CD4-positive, alpha-beta T cell treated with Interleukin-15 for 4 hours (primary cell): ENCODE measurements at places on chromosomes 6 and 20.

DNA sequence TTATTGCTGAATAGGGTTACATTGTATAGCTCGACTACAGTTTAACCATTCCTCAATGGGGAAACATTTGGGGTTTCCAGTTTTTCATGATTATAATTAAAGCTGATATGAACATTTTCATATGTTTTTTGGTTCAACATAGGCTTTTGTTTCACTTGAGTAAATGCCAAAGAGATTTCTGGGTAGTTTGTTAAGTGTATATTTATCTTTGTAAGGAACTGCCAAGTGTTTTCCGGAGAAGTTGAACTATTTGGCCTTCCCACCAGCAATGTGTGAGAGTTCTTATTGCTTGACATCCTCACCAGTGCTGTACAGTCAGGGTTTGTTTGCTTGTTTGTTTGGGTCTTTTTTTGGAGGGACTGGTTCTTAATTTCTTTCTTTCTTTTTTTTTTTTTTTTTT, 83.7 kb upstream of the RALY start:
- DNase-seq, result no peak

- DNase-seq, result no peak
These were observed 400.2 kb downstream of the KIF16B start for GRCh38 chr20:16173044-16173443.

- DNase-seq, result no peak
These were observed 480.5 kb upstream of the SULF2 start for GRCh38 chr20:48265791-48266190.

GRCh38 chr6:45075246-45075645, 252.9 kb upstream of the RUNX2 start:
- no peak for DNase-seq

DNA sequence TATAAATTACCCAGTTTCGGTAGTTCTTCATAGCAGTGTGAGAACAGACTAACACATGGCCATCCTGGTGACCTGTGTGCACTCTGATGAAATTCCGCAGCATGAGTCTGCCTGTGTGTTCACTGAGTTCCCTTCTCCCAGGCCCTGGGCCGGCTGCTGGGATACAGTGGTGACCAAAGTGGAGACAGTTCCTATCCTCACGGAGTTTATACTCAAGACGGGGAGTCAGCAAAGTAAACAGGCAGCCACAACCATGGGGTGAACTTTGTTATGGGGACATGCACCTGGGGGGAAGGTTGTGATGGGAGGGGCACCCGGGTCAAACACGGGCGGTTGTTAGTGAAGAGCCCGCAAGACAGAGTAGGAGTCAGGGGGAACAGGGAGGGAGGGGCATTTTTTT, 202.0 kb downstream of the CDH4 start:
- no peak for DNase-seq

DNA sequence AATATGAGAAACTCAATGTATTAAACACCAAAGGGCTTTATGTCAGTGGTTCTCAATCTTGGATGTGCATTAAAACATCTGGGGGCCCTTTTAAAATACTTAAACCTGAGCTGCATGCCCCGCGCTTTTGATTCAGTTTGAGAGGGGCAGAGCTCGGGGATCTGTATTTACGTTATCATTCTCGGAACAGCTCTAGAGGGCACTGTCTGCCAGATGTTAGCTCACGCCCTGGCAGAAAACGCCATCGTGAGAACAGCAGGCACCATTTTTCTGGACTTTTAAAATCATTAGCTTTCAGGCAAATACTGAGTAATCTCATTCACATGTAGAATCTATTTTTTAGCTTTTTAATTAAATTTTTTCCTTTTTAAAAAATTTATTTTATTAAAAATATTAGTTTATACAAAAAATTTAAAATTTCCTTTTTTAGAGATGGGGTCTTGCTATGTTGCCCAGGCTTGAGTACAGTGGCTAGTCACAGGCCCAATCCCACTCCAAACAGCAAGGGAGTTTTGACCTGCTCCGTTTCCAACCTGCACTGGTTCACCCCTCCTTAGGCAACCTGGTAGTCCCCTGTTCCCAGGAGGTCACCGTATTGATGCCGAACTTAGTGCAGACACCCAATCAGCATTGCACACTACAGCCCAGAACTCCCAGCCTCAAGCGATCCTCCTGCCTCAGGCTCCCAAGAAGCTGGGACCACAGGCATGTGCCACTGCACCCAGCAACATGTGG, 30.0 kb upstream of the ZNF133 start:
- DNase-seq, result no peak

DNA sequence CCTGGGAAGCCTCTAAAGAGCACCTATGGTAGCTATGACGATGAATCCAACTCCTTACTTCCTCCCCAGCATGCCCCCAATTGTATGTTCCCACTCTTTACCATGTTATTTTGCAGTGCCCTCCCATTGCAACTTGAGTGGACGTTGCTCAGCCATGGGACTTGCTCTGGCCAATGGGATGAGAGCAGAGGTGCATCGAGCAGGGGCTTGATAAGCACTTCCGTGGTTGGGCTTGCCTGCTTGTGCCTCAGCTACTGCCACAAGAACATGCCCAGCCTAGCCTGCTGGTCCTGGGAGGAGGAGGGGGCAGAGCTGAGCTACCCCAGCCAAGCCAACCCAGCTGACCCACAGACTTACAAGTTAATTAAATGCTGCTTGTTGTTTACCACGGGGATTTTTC, 71.1 kb upstream of the CTNNBL1 start:
- no peak for DNase-seq

GRCh38 chr6:162917506-162917905, 189.7 kb downstream of the PACRG start:
- no peak for DNase-seq

DNA sequence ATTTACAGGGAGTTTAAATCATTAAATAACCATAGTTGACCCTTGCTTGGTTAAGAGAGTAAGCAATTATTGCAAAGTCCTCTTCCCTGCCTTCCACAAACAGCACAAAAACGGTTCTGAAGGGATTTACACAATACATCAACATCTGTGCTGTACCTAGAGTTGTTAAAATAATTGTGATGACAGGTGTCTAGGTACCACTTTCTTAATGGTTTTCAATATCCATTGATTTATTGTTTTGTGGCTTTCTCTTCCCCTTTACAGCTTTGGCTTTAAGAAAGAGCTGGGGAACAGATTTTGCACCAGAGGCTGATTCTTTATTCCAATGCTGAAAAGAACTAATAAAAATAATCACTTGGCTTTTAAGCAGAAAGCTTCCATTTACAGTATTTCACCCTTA, 598 bp upstream of the SOX4 start:
- no peak for DNase-seq

- no peak for DNase-seq
These were observed 42.8 kb downstream of the APCDD1L start for GRCh38 chr20:58472273-58473018.
